Right hindlimb (tissue), 1 donor: ENCODE measurements at places on chromosomes 2 and 18.
A peak's percentile ranks its signal among the peaks of the same experiment; 100 is the strongest.

- peak; percentile 83 for DNase-seq
Observed at GRCh38 chr18:58998401-58999203, 133.9 kb downstream of the ZNF532 start.

- peak; percentile 28 for DNase-seq
Observed at GRCh38 chr18:74499633-74500032, 3.5 kb downstream of the CNDP2 start.

DNA sequence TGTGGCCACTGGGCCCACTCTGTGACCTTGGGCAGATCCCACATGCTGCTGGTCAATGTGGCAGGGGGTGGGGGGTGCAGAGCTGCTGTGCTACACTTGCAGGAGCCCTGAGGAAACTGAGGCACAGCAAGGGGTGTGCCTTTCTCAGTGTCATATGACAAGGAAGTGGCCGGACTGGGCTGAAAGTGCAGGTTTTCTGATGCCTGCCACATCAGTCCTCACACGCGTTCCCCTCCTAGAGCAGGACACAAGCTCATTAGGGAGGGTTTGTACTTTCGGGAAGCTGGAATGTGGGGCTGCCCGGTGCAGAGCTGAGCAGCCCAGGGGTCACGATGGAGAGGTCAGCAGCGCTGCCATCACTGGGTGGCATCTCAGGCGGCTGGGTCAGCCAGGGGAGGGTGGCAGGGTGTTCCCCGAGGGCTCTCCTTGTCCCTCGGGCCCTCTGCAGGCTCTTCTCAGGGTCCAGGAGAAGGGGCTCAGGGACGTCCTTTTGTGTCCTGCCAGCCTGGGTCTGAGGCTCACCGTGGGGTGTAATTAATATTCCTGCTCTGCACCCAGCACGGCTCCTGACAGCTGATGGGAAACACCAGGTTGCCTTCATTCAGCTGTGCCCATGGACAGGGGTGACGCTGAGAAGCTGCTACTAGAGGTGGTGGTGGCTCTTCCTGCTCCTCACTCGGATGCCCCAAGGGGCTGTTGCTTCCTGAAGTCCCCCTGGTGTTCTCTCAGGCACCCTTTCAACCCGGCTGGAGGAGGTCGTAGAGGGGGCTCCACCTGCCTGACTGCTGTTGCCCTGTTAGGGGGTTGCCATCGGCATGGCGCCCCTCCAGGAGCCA, 62.1 kb upstream of the HDAC4 start:
- peak; percentile 3 for DNase-seq

GRCh38 chr2:45121236-45121927, 112.1 kb upstream of the SIX2 start:
- DNase-seq = no peak

GRCh38 chr2:120342446-120342845, 3.5 kb upstream of the INHBB start:
- DNase-seq = no peak

GRCh38 chr18:45100321-45101105, 419.8 kb downstream of the SETBP1 start:
- DNase-seq = no peak

- no peak for DNase-seq
Observed at GRCh38 chr2:61443342-61444041, 27.4 kb downstream of the USP34 start.

DNA sequence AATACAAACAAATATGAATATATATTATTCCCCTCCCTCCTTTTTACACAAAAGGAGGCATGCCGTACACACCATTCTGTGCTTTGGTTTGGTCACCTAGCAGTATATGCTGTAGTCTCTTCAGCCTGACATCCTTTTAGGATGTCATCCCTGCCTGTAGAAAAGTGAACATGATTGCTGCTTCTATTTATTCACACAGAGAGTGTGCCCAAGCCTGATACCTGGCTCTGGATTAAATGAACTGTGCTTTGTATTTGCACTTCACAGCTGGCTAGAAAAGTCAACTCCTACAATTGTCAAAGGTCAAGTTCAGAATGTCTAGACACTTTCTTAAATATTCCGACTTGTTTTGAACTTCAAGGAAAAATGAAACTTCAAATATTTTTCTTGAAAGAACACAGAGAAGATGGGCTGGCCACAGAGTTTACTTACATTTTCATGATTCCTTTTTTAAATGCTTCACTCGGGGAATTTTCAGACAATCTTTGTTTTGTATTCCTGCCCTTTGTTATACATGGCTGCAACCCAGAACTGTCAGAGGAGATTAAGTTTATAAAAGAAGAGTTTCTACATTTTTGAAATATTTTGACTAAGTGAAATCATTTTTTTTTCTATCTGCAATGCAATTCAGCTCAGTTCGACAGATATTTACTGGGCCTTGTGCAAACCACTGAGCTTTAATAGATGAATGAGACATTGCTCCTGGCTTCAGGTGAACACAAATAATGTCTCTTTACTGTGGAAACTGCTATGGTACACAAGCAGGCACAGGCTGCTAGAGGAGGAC, 33.5 kb downstream of the DAPL1 start:
- DNase-seq = no peak

DNA sequence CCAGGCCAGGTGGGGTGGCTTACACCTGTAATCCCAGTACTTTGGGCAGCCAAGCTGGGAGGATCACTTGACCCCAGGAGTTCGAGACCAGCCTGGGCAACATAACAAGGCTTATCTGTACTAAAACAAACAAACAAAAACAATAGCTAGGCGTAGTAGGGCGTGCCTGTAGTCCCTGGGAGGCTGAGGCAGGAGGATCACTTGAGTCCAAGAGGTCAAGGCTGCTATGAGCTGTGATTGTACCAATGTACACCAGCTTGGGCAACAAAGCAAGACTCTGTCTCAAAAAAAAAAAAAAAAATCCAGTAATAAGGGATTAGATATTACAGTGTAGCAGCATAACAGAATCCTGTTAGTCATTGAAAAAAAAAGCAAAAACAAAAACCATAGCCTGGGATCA, 223.2 kb upstream of the FOSL2 start:
- DNase-seq = no peak

DNA sequence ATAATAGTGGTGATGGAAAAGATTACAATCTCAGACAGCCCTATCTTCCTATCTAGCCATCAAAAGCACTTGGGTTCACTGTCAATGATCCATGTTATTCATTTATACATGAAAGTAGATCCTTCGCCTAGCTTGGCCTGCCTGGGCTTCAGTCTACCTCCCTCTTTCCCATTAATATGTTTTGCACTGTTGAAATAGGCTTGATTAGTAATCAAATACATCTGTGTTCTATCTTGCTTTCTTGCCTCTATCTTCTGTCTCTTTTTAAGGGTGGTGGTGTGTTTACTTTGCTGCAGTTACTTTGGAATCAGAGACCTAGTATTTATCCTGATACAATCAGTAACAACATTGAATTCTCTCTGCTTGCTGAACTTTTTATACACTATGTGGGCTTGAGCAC, 521.2 kb downstream of the TNS1 start:
- DNase-seq = no peak
